Fibroblast of skin of scalp (primary cell): ENCODE measurements at places on chromosomes 1 and 21.
A peak's percentile ranks its signal among the peaks of the same experiment; 100 is the strongest.

- DNase-seq, result peak; percentile 38
These were observed at the start of gene CCDC18 for GRCh38 chr1:93180723-93181613. CCDC18 (plus strand) TSS chr1:93180724; CDS start chr1:93183362, 2,638 bp downstream.

GRCh38 chr1:204733869-204734596 lies 48.5 kb upstream of the LRRN2 start:
- no peak for DNase-seq

- DNase-seq, result peak; percentile 41
These were observed 52.9 kb downstream of the MRPS6 start for GRCh38 chr21:34126269-34126668.

DNA sequence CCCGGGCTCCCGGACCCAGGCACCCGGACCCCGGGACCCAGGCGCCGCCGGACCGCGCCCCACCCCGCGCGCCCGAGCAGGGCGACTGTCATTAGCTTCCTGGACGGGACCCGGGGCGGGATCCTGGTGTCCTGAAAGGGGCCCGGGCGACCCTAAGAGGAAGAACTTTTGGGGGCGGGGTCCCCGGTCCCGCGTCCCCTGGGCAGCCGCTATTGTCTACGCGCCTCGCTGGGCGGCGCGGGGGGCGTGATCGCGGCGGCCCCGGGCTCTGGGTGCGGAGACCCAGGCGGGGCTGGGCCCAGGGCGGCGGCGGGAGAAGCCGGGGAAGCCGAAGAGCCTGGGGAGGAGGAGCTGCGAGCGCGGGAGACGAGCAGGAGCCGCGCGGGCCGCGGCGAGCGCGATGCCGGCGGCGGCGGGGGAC lies 465 bp downstream of the HUNK start:
- DNase-seq, result peak; percentile 43

- no peak for DNase-seq
These were observed 11.2 kb downstream of the TRIM62 start for GRCh38 chr1:33170351-33171274.

DNA sequence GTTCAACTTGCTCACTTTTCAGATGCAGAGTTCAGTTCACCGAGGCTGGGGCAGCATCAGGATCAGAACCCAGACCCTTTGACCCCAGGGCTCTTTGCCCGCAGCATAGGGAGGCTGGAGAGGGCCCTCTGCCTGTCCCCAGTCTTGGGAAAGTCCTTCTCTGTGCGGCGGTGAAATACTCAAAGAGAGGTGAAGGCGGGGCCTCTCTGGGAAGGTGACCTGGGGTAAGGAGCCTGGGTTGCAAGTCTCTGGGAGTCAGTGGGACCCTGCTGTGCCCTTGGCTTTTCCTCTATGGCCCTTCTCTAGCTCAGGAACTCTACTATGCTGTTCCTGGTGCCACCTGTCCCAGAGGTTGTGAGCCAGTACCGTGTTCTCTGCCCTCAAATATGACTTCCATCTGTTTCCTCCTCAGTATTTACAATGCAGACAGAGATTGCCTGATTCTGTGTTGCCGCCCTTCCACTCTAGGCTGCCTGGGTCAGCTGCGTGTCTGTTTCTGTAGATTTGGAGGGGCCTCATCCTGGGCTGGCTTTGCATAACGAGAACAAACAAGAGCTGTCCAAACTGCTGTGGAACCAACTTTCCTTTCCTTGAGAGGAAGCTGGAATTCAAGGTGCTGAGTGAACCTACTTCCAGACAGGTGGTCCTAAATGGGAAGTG lies 18.7 kb upstream of the ZBTB21 start:
- no peak for DNase-seq

DNA sequence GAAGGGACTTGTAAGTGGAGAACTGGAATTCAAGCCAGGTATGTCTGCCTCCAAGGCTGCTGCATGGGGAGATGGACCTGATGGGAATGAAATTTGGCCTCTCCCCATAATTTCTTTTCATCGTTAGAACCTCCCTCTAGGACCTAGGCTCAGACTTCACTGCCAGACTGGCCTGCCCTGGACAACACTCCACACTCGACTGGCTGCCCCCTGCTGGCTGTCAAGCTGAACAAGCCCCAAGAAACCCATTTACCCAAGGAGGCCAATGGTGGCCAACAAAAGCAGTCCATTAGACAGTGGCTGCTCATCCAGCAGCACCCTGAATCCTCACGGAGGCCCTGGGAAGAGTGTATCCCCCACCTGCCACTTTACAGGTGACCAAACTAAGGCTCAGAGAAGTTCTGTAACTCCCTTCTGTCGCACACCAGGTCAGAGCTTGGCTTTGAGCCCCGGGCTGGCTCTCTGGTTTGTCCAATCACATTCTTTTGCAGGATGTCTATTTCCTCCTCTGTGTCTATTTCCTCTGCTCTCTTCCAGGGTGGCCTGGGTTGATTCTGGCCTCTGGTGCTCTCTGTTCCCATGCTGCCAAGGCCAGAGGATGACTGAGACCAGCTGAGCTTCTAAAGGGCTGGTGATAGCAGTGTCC lies 3.8 kb downstream of the RNF186 start:
- peak; percentile 52 for DNase-seq

- DNase-seq, result no peak
These were observed 37.3 kb downstream of the COL24A1 start for GRCh38 chr1:86119214-86119764.

GRCh38 chr1:84480650-84481049 lies 1.6 kb downstream of the RPF1 start:
- no peak for DNase-seq

DNA sequence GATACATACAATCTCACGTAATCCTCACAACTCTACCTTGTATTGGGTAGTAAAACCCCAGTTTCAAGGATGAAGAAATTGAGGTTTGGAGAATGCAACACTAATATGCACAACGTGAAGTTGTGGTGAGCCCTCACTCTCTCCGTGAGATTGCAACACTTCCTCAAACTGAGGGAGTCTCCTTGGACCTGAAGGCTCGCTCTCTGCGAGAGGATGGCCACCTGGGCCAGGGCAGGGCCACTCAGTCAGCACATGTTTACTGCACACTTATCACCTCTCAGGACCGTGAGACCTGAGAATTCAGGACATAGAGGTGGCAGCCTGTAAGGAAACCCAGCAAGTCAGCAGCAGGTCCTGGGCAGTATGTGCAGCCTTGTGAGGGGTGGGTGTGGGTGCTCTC lies 8.7 kb downstream of the SH3BP5L start:
- DNase-seq, result no peak

DNA sequence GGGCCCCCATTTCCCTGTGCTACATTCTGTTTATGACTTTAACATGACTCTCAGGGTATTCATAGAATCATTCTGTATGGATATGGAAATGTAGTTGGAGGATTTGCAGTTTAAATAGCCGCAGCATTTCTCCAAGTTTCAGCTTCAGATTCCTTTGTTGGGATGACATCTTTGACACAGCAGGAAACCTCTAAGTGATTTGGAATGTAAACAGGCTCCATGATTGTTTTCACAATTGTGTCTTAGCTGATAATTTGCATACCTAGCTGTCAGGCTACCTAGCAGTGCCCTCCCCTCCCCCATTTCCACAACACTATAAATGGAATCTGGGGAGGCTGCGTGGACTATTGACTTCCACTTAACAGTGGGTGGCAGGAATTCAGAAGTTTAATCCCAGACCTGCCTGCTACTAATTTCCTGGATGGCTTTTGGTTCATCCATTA lies 290.2 kb downstream of the HLX start:
- DNase-seq, result peak; percentile 90

- DNase-seq, result peak; percentile 7
These were observed 99.8 kb upstream of the ADGRL2 start for GRCh38 chr1:81700728-81701470.

DNA sequence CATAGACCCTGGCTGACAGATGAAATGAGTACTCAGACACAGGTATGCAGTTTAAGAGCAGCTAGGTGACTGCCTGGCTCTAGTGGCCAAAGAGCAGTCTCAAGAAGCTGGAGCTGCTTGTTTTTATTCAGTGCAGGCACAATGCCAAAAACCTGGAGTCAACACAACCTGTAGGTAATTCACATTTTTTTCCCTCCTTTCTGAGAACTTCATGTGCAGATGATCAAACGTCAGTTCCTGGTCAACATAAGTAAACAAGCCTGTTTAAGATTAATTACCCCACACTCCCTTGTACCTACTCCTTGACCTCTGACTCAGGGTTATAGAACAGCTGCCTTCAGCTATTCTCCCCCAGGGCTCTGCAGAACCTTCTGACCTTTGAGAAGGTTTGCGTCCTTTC lies 17.3 kb upstream of the ACADM start:
- DNase-seq, result no peak

DNA sequence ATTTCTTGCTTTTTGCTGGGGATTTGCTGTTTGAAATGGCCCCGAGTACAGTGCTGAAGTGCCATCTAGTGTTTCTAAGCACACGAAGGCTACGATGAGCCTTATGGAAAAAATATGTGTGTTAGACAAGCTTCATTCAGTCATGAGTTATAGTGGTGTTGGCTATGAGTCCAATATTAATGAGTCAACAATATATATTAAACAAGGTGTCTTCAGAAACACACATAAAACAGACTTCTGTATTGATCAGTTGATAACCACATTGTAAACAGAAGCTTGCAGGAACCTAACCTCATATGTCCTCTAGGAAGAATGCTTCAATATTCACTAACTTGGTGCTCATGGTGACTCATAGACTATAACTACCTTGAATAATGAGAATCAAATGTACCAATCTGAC lies 1.7 kb upstream of the GJB5 start:
- DNase-seq, result no peak

- DNase-seq, result peak; percentile 50
These were observed 884 bp downstream of the PHACTR4 start for GRCh38 chr1:28370239-28371009.
